ENCODE measurements at places on chromosomes 16 and 17.

DNA sequence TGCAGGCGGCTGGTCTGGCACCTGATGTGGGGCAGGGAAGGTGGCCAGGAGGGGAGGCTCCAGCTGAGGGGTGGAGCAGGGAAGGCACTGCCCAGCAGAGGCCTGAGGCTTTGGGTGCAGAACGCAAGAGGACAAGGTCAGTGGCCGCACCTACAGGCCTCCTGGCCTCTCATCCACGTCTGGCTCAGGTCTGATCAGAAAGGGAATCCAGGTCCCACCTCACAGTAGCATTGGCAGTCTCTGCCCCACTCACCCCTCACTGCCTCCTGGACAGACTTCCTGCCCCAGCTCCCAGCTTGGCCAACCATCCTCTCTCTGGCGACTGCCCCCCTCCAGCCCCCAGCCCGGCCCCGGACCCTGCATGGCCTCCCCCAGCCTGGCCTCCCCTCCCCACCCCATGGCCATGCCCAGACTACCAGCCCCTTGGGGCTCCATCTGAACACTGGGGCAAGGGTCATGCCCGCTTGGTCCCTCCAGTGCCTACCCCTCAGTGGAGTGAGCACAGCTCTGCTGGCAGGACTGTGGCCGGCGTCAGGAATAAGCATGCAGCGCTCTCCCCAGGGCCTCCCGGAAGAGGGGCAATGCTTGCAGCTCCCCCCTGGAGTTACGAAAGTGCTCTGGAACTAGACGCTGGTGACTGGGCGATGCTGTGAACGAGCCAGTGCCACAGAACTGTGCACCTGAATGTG is 4.6 kb downstream of the UTS2R start:
- no peak for DNase-seq

DNA sequence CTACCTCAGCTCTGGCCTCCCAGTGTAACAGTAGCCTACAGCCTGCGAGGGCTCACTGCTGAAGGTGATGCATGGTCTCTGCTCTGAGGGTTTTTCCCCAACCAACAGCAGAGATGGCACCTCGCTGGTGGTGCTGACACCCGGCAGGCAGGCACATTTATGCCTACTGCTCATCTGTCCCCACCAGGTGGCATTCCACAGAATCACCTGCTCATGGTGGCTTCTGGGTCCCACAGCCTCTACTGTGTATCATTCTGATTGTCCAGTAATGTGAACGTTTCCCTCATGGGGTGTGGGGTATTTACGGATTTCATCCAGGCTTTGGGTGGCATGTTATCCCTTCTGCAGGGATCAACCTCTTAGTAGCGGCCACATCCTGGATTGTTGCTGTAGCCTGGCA is 331.5 kb downstream of the SNX29 start:
- no peak for DNase-seq

DNA sequence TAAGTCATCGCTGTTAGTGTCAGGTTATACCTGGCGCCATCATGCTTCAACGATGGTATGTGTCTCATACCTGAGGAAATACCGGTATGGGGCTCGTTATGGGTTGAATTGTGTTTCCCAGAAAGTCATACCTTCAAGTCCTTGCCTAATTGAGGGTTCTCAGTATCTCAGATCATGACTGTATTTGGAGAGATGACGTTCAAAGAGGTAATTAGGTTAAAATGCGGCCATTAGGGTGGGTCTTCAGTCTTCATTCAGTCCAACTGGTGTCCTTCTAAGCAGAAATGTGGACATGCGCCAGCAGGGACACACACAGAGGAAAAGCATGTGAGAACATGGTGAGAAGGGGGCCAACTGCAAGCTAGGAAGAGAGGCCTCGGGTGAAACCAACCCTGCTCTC is 37.5 kb upstream of the XYLT1 start:
- DNase-seq, result no peak

DNA sequence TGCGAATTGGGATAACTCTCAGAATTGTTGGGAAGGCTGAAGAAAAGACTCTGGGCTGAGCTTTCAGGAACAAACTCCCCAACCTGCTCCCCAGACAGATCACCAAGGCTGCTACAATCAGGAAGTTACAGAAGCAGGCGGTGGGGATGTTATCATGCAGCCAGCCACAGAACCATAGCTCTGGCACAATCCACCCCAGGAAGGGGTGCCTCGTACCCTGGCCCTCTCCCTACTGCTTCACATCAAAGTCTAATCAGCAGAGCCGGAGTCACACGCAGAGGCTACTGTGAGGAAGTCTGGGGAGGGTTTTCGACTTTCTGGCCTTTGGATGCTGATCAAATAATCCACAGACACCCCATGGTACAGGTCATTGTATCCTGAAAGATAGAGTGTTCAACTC is 86.8 kb downstream of the NTN1 start:
- DNase-seq, result no peak

GRCh38 chr17:28008513-28008912 is 34.0 kb upstream of the NLK start:
- no peak for DNase-seq

DNA sequence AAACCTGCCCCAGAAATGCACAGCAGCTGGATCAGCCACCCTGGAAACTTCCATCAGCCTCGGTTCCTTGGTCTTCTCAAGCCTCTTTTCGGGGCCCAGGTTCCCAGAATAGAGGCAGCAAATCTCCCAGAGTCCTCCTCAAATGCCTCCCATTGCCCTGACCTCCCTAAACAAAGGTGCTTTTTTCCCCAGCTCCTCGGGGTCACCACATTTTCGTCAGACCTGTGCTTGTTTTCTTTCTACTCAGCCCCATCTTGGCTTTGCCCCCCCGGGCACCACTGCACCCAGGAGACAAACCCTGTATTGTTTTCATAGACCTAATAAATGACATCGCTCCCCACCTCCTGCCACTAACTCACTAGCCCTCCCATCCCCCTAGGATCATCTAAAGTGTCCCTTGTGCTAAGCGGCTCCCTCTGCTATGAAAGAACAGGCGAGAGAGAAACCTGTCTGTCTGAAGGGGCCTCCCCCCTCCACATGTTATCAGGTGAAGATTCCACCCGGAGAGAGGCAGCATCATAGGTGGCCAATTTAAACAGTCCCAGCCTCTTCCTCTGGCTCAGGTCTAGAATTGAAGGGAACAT is 451.1 kb downstream of the SOX9 start:
- no peak for DNase-seq

DNA sequence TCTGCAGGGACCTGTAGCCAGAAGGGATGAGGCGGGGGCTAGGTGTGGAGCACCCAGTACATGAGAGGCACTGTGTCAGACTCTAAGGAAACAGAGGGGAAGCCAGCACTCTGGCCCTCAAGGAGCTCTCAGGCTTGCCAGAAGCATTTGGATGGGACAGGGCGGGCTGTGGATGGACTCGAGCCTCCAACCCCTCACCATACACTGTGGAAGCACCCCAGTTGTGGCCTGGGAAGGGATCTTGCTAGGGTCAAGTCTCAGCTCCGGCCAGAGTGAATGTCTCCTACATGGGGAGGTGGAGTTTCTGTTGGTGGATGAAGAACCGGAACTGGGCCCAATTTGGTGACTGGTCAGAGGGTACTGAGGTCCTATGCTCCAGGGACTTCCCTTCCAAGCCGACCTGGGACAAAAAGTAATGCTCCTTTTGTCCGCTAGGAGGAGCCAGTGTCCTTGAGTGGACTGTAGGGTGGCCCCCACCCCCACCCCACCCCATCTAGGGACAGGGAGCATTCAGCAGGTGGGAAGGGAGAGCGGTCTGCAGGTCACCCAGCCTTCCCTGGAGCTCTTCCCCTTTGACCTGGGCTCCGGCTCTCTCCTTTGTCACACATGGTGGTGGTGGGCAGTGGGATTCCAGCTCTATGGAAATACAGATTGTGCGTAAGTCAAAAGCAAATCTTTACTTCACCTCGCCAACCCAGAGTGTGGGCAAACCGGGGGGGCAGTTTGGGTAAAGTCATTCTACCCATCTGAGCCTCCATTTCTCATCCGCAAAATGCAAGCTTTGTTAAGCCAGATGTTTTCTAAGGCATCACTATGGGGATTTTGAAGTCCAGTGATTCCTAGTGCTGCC is 20.4 kb upstream of the PHB1 start:
- no peak for DNase-seq

GRCh38 chr16:85511938-85512807 is 100.9 kb upstream of the GSE1 start:
- DNase-seq, result no peak

GRCh38 chr16:22646948-22647556 is 136.4 kb downstream of the NPIPB5 start:
- DNase-seq, result no peak

- no peak for DNase-seq
These were observed 12.9 kb upstream of the ODF4 start for GRCh38 chr17:8326511-8327302.

- DNase-seq, result no peak
These were observed 644 bp upstream of the ARL2BP start for GRCh38 chr16:57244463-57244766.

GRCh38 chr16:54073356-54073755 is 213.2 kb downstream of the IRX3 start:
- no peak for DNase-seq

DNA sequence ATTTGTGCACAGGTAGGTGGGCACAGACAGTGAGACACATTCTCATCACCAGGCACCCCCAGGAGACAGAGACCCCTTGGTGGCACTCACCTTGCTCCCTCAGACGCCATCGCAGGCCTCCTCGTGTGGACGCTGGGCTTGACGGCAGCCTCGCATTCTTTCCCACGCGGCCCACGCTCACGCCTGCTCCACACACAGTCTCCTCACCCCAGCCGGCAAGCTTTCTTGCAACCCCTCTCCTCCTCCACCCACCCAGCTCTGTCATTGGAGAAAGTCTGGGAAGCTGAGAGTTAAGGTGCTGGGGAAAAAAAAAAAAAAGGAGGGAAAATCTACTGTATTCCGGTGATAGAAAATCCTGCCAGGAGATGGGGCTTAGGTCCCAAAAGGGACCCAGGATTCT is 14.8 kb downstream of the SGCA start:
- no peak for DNase-seq

DNA sequence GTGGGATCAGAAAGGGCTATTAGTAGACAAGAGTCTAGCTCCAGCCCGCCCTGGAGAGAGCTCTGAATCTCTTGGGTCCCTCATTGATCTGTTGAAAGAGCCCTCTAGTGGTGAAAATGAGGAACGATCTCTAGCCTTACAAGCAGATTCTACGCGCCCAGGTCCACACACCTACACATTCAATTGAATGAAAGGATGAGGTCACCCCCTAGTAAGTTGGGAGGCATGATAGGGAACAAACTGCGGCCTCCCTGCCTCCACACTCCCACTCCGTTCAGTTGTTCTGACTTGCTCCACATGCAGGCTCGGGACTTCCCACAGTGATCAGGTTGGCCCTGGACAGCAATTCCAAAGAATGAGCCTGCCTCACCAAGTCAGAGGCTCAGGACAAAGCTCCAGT is 2.9 kb upstream of the CACNG3 start:
- DNase-seq, result peak; percentile 1

DNA sequence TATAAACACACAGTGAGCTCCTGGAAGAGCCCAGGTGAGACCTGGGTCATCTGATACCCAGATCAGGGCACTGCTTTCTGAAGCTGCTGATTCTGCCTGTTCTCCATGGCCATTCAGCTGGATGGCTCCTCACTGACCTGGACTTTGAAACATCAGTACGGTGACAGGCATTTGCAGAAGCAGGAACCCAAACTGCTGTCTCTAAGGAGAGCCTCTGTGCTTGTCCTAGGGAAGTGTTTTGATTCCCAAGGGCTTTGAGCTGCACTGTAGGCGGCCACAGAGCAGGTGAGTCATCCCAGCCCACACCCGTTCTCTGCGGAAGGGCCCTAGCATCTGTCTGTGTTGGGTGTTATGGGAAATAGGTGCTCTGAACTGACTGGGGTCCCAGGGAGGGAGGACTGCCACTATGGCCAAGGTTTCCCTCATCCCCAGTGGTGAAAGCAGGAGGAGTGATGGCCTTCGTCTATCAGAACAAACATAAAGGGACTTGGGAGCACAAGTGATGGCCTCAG is 60.7 kb upstream of the ADCY9 start:
- no peak for DNase-seq

DNA sequence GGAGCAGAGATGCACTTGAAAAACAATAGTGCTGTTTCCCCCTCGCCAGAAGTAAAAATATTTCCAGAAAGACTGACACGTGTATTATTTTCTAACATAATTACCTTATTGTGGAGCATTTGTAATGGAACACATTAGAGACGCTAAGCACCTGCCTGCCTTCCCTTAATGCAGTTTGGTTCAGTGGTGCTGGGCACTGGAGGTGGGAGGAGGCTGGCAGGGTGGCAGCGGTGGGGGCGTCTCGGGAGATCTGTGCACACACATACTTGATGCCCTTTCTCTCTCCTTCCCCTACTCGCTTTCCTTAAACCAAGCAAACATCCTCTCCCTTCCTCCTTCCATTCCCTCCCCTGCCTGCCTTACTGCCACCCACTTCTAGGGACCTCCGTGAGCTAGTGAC is 156.6 kb upstream of the SDK2 start:
- no peak for DNase-seq

DNA sequence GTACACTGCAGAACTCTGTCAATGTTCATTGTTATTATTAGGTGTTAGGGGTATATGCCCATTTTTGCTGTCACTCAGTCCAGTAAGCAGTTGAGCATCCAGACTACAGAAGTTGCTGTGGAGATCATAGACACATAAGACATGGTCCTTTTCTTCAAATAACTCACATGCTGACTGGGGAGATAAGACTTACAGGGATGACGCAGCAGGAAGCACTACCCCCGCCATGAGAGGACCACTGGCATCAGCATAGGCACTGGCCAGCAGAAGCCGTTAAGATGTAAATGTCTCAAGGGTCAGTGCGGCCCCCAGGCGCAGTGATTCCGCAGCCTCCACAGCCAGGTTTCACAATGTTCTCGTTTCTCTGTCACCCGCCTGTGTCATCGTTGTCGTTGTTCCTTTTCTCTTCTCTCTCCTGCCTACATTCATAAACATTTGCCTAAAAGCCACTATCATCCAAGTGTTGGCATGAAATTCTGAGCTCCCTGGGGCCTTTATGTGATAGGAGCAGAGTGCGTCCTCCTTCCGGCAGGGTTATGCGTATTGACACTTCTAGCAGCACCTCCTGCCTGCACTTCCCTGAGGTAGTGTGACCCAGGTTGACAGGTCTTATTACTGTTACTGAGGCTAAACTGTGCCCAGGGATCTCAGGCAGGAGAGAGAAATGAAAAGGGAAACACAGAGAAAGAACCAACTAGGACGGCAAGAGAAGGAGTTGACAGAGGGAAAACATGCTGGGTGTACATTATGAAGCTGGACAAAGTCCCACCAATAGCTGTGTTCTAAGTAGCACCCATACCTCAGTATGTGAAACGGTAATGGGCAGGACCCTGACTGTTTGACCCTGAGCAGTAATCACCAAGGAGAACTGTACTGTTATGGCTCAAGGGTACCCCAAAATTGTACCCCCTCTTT is 17.9 kb downstream of the TANGO6 start:
- no peak for DNase-seq

GRCh38 chr17:16937431-16937830 is 34.5 kb downstream of the TNFRSF13B start:
- no peak for DNase-seq

- DNase-seq, result no peak
These were observed 3.6 kb downstream of the CHRNB1 start for GRCh38 chr17:7448461-7448860.

GRCh38 chr17:61383689-61384201 is 15.9 kb upstream of the TBX2 start:
- DNase-seq, result no peak

GRCh38 chr17:58710948-58711552 is 18.6 kb downstream of the RAD51C start:
- DNase-seq, result no peak

GRCh38 chr17:69959283-69959682 is 115.7 kb upstream of the KCNJ16 start:
- DNase-seq, result no peak

GRCh38 chr17:34672176-34672785 is 92.9 kb downstream of the TMEM132E start:
- no peak for DNase-seq

- DNase-seq, result no peak
These were observed 715 bp downstream of the TLCD3A start for GRCh38 chr17:732902-733720.

Measured in stimulated activated CD8-positive, alpha-beta memory T cell treated with anti-CD3 and anti-CD28 coated beads, Interleukin-7, amount 100 ng/mL, for 24 hours (primary cell).